ENCODE measurements at places on chromosomes 3 and 15.

- no peak for DNase-seq
Measured at GRCh38 chr3:29850641-29851040, 569.8 kb downstream of the RBMS3 start.

DNA sequence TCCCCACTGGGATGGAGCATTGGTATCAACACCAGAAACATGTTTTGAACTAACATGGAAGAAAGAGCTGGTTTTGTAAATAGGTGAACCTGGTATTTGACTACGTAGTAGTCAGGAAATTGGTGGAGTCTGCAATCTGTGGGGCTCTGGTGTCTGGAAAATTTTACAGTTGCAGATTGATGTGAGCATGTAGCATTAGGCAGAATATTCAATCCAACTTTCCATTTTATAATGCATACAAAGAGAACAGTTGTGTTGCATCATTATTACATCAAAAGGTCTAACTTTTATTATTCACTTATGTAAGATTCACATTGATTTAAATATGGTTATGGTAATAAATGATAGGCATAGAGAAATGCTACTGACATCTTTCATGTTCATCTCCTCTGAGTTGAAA is 340.0 kb downstream of the ZNF385D start:
- no peak for DNase-seq

DNA sequence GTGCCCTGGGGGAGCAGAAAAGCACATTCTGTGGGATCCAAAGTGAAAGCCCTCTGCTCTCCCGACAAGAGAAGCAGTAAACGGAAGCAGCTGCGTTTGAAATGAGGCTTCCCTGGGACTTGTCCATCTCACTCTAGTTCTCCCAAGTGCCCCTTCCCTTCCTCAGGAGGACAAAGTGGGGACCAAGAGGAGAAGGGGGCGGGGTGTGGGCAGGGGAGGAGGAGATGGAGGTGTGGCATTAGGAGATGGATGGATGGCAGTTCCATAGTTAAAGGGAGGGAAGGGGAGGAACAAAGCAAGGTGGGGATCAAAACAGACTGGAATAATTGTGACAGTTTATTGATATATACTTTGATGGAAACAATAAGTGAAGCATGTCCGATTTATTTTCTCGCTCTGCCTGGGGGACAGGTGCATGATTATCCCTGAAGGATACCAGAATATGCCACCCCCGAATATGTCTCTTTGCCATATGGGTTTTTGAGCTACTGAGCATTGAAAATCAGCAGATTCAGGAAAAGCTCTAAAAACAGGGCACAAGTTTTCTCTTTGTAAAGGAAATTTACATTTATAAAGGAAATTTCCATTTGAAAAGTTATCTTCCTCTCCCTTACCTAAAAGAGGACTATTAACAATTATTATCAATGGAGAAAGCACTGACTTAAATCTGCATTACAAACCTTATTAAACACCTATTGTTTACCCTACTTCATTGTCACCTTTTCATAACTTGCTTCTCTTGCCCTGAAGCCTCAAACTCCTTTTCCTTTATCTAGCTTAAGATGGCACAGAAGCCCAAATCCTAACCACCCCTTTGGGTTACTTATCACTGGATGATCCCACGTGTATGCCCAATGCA is 58.9 kb upstream of the DAZL start:
- DNase-seq, result no peak

DNA sequence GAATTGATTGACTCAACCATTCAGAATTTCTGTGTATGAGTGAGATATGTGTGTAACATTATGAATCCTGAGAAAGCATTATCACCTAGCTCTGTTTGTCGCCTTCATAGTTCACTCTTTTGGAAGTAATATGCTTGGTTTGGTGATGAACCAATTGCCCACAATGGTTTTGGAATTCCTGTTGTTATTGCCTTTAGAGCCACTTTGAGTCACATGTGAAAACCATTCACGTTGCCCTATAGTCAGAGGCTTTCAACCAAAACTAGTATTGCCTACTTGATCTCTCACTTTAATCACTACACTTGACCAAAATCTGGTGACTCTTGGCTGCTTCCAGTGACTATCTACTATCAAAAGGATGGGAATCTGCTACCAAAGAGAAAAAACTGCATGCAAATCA is 78.2 kb upstream of the FLNB start:
- DNase-seq, result no peak

DNA sequence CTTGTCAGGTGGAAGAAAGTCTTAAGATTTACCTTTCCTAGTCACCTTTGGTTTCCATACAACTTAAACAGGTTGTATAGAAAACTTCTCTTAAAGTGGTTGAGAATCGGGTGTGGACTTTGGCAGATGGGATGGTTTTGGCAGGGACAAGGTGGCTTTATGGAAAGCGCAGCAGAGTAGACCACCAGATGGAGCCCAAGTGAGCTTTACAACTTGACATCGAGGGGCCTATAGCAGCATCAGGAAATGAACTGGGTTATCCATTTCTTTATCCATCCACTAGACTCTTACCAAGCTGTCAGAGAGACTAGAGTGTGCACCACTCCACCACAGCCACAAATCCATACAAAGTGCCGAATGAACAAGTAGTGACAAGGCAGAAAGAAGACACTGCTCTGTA is 85.3 kb upstream of the MBNL1 start:
- peak; percentile 64 for DNase-seq

GRCh38 chr3:11529281-11529680 is 114.4 kb downstream of the VGLL4 start:
- no peak for DNase-seq

DNA sequence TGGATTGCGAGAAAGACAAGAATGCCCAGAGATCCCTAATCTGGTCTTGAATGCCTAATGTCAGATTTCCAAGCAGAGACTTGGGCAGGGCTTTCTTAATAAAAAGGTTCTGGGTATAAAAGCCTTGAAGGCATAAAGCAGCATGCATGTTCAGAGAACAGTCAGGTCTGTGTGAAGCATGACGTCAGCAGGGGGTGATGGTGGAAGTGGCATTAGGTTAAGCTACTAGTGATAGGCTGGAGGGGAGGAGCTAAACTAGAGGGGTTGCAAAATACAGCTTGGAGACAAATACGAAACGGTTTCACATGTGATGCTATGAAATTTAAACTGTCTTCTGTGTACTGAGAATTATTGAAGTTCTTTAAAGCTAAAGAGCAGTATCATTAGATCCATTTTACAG is 125.6 kb downstream of the VPS8 start:
- DNase-seq, result no peak

DNA sequence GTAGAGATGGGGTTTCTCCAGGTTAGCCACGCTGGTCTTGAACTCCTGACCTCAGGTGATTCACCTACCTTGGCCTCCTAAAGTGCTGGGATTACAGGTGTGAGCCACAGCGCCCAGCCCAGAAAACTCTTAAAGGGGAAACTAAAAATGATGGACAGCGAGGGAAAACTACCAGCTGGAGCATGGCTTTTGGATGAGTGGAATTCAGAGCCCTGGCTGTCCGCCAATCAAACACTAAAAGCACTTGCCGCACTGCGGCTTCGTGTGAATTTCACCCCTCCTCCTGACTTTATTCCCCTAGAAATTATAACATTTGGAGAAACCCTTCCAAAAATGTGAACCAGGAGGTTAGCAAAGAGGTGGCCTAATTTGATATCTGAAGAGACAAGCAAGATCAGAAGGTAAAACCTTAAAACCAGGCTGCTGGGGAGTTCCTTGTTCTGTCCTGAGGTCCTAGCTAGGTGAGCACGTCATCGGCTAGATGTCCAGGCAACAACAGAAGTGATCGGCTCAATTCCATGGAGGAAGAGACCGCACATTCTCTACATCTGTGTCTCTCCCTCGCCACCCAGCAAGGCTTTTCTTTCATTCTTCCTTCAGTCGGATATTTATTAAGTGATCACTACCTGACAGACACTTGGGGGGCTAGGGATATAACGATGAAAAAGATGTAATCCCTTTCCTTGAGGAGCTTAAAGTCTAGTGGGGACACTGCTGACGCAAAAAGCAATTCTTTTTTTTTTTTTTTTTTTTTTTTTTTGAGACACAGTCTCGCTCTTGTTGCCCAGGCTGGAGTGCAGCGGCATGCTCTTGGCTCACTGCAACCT is 1.7 kb downstream of the TM4SF19 start:
- DNase-seq, result no peak

- no peak for DNase-seq
Measured at GRCh38 chr3:134579141-134579665, 71.6 kb downstream of the KY start.
